ENCODE measurements at places on chromosomes 2 and 18.

DNA sequence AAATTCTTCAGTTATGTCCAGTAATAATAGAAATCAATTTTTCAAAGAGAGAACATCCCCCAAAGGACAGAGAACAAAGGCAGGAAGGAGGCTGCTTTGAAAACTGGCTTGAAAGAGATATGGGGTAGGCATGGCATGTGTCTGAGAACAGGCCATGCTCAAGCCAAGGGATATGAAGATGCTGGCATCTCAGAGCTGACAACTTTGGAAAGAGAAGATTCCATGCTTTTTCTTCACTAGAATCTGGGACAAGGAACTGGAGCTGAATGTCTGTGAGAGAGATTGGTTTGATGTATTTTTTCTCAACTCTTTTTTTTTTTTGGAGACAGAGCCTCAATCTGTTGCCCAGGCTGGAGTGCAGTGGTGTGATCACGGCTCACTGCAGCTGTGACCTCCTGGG is 139.8 kb upstream of the DLX2 start:
- no peak overlapping the region for H3K4me3 ChIP-seq
- no peaks in the 10 kb centered on the region for H3K4me1 ChIP-seq
- H3K27ac ChIP-seq = no peak overlapping the region
- peaks cover 36% of the 10 kb centered on the region for H3K27me3 ChIP-seq
- DNase-seq = no peak

DNA sequence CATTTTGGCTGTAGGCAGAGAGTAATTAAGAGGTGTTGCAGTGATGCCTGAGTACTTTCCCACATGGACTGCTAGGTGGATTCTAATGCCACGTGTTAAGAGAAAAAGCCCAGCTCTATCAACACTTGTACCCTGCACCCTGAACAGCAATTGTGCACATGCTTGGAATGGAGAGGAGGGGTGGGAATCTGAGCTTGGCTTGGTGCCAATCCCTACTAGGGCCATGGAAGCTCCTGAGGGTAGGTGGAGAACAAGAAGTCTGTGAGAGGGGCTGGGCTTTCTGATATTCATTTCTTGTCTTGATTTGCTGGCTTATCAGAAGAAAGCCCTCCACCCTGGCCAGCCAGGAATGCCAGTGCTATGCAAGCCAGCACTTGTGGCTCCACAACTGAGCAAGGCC is 292.2 kb downstream of the KCNS3 start:
- no peak for DNase-seq
- no peak overlapping the region for H3K4me3 ChIP-seq
- no peaks in the 10 kb centered on the region for H3K4me1 ChIP-seq
- peaks cover 10% of the 10 kb centered on the region for H3K27me3 ChIP-seq
- H3K36me3 ChIP-seq = no peaks in the 10 kb centered on the region
- H3K27ac ChIP-seq = no peak overlapping the region

GRCh38 chr2:65786007-65786717 is 353.8 kb upstream of the SPRED2 start:
- no peak overlapping the region for H3K27ac ChIP-seq
- H3K27me3 ChIP-seq = peaks cover 6% of the 10 kb centered on the region
- H3K4me1 ChIP-seq = no peaks in the 10 kb centered on the region
- H3K4me3 ChIP-seq = no peak overlapping the region
- H3K36me3 ChIP-seq = no peaks in the 10 kb centered on the region

- H3K27ac ChIP-seq = no peak overlapping the region
- H3K4me3 ChIP-seq = no peak overlapping the region
- peaks cover 2% of the 10 kb centered on the region for H3K4me1 ChIP-seq
- no peaks in the 10 kb centered on the region for H3K36me3 ChIP-seq
These were observed 81.9 kb downstream of the CLIP4 start for GRCh38 chr2:29196792-29197788.

- H3K4me1 ChIP-seq = no peaks in the 10 kb centered on the region
- H3K27me3 ChIP-seq = peaks cover 25% of the 10 kb centered on the region
- no peaks in the 10 kb centered on the region for H3K36me3 ChIP-seq
- H3K27ac ChIP-seq = no peak overlapping the region
These were observed 54.2 kb upstream of the MAPRE3 start for GRCh38 chr2:26916128-26916692.

- H3K4me1 ChIP-seq = peaks cover 23% of the 10 kb centered on the region
- no peak overlapping the region for H3K4me3 ChIP-seq
- peak overlapping the region; percentile 67 for H3K27ac ChIP-seq
- peak; percentile 54 for DNase-seq
These were observed 139.6 kb downstream of the TRABD2A start for GRCh38 chr2:84741182-84741822.

DNA sequence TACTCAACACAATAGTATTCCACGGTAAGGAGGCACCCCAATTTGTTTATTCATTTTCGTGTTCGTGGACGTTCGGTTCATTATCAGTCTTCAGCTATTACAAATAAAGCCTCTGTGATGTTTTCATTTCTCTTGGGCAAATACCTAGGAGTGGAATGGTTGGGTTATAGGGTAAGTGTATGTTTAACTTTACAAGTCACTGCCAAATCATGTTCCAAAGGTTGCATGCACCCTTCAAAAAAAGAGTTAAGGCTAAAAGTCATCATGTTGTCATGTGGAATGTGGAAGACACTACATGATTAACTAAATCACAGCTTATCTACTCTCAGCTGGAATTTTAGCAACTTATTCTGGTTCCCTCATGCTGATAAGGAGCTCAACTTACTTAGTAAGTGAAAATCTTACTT is 15.8 kb downstream of the INO80C start:
- H3K27ac ChIP-seq = no peak overlapping the region
- H3K36me3 ChIP-seq = no peaks in the 10 kb centered on the region
- H3K4me1 ChIP-seq = peaks cover 9% of the 10 kb centered on the region
- no peak for DNase-seq
- no peaks in the 10 kb centered on the region for H3K27me3 ChIP-seq

GRCh38 chr2:202135091-202135874 is 62.2 kb downstream of the KIAA2012 start:
- no peaks in the 10 kb centered on the region for H3K36me3 ChIP-seq
- H3K4me1 ChIP-seq = no peaks in the 10 kb centered on the region
- DNase-seq = no peak
- peaks cover 27% of the 10 kb centered on the region for H3K27me3 ChIP-seq
- H3K4me3 ChIP-seq = no peak overlapping the region
- H3K27ac ChIP-seq = no peak overlapping the region

DNA sequence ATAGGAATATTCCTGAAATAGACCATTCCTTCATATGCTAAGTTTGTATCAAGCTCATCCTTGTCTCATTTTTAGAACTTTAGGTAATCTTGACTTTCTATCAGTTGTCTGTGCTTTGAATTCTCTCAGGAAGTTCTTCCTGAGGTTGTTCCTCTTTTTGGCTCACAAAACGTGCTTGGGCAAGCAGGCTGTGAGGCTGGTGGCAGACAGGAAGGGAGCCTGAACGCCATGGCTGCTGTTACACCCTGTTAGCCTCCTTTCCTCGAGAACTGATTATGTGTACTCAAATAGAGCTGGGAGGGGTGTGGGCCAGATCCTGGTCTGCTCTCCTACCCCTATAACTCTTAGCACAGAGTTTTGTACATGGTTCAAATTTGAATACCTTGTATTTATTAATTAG is 136.4 kb upstream of the CELF4 start:
- no peaks in the 10 kb centered on the region for H3K36me3 ChIP-seq
- DNase-seq = no peak
- H3K4me3 ChIP-seq = no peak overlapping the region
- no peaks in the 10 kb centered on the region for H3K27me3 ChIP-seq
- no peaks in the 10 kb centered on the region for H3K4me1 ChIP-seq

- peak overlapping the region; percentile 49 for H3K27ac ChIP-seq
- H3K36me3 ChIP-seq = no peaks in the 10 kb centered on the region
- H3K4me1 ChIP-seq = peaks cover 65% of the 10 kb centered on the region
- no peak for DNase-seq
These were observed 11.5 kb upstream of the MBP start for GRCh38 chr18:77144046-77144445.

- H3K27ac ChIP-seq = no peak overlapping the region
- no peaks in the 10 kb centered on the region for H3K4me1 ChIP-seq
- H3K4me3 ChIP-seq = no peak overlapping the region
- peaks cover 5% of the 10 kb centered on the region for H3K27me3 ChIP-seq
These were observed 70.3 kb upstream of the HAAO start for GRCh38 chr2:42862669-42863185.

DNA sequence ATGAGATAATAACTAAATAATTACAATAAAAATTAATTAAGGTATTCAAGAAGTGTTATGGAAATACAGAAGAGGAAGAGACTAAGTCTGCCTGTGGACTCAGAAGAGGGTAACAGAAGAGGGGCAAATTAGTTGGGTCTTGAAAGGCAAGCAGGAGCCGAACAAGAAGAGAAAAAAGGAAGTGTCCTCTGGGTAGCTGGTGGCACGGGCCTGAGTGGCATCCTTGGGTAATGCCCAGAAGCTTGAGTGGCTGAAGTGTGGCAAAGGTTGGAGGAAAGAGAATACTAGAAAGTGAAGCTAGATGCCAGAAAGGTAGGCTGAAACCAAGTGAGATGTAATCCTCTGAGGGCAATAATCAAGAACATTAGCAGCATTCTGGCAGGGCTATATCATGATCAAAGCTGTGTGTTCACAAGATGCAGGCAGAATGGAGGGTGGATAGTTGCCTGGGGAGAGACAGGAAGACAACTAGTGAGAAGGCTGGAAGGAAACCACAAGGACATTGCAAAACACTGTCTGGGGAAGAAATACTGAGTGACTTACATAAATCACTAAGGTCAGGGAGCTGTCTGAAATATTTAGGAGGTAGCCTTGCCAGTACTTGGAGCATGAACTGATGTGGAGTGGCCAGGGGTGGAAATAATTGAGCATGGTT is 16.2 kb downstream of the DOCK10 start:
- H3K27me3 ChIP-seq = no peaks in the 10 kb centered on the region
- peak overlapping the region; percentile 60 for H3K27ac ChIP-seq
- peaks cover 7% of the 10 kb centered on the region for H3K36me3 ChIP-seq
- H3K4me1 ChIP-seq = peaks cover 43% of the 10 kb centered on the region
- DNase-seq = no peak

GRCh38 chr18:7575465-7576028 is 8.4 kb downstream of the PTPRM start:
- no peak overlapping the region for H3K4me3 ChIP-seq
- H3K4me1 ChIP-seq = no peaks in the 10 kb centered on the region
- H3K27ac ChIP-seq = no peak overlapping the region
- peaks cover 2% of the 10 kb centered on the region for H3K27me3 ChIP-seq
- H3K36me3 ChIP-seq = no peaks in the 10 kb centered on the region

- peaks cover 66% of the 10 kb centered on the region for H3K27me3 ChIP-seq
- DNase-seq = no peak
- no peak overlapping the region for H3K27ac ChIP-seq
- H3K4me3 ChIP-seq = no peak overlapping the region
- no peaks in the 10 kb centered on the region for H3K4me1 ChIP-seq
These were observed 238.8 kb downstream of the ACTR3 start for GRCh38 chr2:114128725-114129124.

GRCh38 chr2:140683658-140684057 is 1447.2 kb downstream of the LRP1B start:
- H3K27ac ChIP-seq = no peak overlapping the region
- no peaks in the 10 kb centered on the region for H3K27me3 ChIP-seq
- no peaks in the 10 kb centered on the region for H3K36me3 ChIP-seq
- no peaks in the 10 kb centered on the region for H3K4me1 ChIP-seq
- no peak overlapping the region for H3K4me3 ChIP-seq

- no peak overlapping the region for H3K4me3 ChIP-seq
- DNase-seq = no peak
- H3K27me3 ChIP-seq = no peaks in the 10 kb centered on the region
- H3K27ac ChIP-seq = no peak overlapping the region
- peaks cover 1% of the 10 kb centered on the region for H3K4me1 ChIP-seq
These were observed 27.9 kb downstream of the REV1 start for GRCh38 chr2:99461828-99462483.

- no peak overlapping the region for H3K4me3 ChIP-seq
- DNase-seq = no peak
- H3K36me3 ChIP-seq = no peaks in the 10 kb centered on the region
- H3K27ac ChIP-seq = no peak overlapping the region
These were observed 696.7 kb upstream of the SOX11 start for GRCh38 chr2:4995466-4995865.

GRCh38 chr2:10097352-10098148 is 17.3 kb upstream of the CYS1 start:
- H3K4me1 ChIP-seq = no peaks in the 10 kb centered on the region
- no peak overlapping the region for H3K4me3 ChIP-seq
- H3K27me3 ChIP-seq = peaks cover 40% of the 10 kb centered on the region

GRCh38 chr18:3879114-3879835 is 429.3 kb downstream of the TGIF1 start:
- no peak overlapping the region for H3K27ac ChIP-seq
- no peak for DNase-seq
- no peaks in the 10 kb centered on the region for H3K4me1 ChIP-seq
- peaks cover 11% of the 10 kb centered on the region for H3K27me3 ChIP-seq

DNA sequence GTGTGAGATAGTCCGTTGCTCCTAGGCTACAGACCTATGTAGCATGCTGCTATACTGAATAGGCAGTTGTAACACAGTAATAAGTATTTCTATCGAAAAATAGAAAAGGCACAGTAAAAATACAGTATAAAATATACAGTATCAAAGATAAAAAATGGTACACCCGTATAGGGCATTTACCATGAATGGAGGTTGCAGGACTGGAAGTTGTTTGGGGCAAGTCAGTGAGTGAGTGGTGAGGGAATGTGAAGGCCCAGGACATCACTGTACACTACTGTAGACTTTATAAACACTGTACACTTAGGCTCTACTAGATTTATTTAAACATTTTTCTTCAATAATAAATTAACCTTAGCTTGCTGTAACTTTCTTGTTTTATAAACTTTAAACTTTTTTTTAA is 3.5 kb downstream of the MAP3K20 start:
- no peaks in the 10 kb centered on the region for H3K27me3 ChIP-seq
- no peaks in the 10 kb centered on the region for H3K36me3 ChIP-seq
- peaks cover 22% of the 10 kb centered on the region for H3K4me1 ChIP-seq
- DNase-seq = no peak
- H3K27ac ChIP-seq = no peak overlapping the region

GRCh38 chr18:5466256-5466655 is 77.5 kb downstream of the EPB41L3 start:
- no peak for DNase-seq
- H3K36me3 ChIP-seq = no peaks in the 10 kb centered on the region
- H3K27me3 ChIP-seq = peaks cover 24% of the 10 kb centered on the region
- peaks cover 3% of the 10 kb centered on the region for H3K4me1 ChIP-seq
- H3K4me3 ChIP-seq = no peak overlapping the region
- no peak overlapping the region for H3K27ac ChIP-seq

DNA sequence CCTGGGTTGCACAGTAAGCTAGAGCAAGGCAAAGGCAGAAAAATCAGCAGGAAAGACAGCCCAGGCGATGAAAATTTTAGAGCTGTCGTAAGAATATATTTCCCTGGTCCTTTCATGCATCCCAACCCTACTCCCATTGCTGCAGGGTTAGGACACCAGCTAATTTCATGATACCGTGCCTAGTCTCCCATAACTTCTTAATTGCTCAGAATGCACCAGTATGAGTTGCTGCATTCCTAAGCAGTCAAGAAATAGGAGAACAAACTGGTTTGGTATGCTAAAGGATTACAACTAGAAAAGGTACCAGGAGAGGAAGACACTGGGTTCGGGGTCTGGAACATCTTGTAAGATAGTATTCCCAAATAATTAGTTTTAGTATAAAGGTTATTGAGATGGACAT is 269.4 kb upstream of the NRXN1 start:
- no peak overlapping the region for H3K27ac ChIP-seq
- no peaks in the 10 kb centered on the region for H3K27me3 ChIP-seq
- H3K4me3 ChIP-seq = no peak overlapping the region

- H3K4me3 ChIP-seq = no peak overlapping the region
- H3K27me3 ChIP-seq = no peaks in the 10 kb centered on the region
- no peak for DNase-seq
- no peak overlapping the region for H3K27ac ChIP-seq
- H3K36me3 ChIP-seq = peaks cover 19% of the 10 kb centered on the region
These were observed 42.3 kb downstream of the SFT2D3 start for GRCh38 chr2:127743477-127744026.

All from effector memory CD8-positive, alpha-beta T cell (primary cell).